ENCODE measurements at places on chromosomes 4 and X.

DNA sequence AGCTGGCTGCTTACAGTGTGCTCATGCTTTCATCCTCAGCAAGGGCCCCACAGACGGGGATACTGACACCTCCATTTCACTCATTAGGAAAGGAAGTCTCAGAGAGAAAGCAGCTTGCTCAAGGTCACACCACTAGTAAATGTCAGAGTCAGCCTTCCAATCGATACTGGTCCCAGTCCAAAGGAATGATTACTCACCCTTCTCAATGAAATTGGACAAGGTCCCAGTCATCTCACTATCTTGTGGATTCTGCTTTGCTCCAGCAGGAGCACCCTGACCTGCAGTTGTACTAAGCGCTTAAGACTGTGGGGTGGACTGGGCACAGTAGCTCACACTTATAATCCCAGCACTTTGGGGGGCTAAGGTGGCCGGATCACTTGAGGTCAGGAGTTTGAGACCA is 132.2 kb upstream of the SLC34A2 start:
- DNase-seq, result no peak

DNA sequence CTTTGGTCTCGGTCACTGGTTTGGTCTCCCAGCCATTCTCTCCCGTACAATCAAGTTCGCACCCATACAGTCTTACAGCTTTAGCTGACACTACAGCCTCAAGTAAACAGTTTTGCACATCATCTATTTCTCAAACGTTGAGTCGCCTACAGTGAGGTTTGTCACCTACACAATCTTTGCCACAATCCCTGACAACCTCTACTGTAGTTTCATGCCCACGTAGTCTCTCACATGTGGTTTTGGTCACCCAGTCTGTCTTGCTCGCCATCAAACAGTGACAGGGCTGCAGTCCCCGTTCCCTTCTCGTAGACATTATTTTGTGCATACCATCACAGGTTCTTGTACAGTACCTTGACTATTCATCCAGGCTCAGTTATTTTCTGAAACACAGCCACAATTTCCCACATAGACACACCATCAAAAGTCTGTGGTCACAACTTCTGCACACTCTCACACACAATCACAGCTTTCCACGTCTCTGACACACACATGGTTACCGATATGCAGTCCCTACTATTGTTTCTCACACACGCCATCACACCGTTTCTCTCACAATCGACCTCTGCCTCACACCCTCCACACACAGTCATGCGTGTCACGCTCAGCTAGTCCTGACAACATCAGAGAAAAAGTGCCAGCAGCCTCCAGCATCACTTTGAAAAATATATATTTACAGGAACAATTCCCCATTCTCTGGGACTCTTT is 5.3 kb upstream of the CFP start:
- DNase-seq, result no peak

- DNase-seq, result no peak
Measured at GRCh38 chr4:153191795-153192363, 12.4 kb upstream of the TRIM2 start.

- no peak for DNase-seq
Measured at GRCh38 chr4:77158487-77158861, 1.5 kb downstream of the CCNG2 start.

GRCh38 chr4:87274327-87274726 is 48.4 kb downstream of the HSD17B13 start:
- DNase-seq, result no peak

- DNase-seq, result no peak
Measured at GRCh38 chrX:39815631-39816030, 282.1 kb downstream of the BCOR start.

DNA sequence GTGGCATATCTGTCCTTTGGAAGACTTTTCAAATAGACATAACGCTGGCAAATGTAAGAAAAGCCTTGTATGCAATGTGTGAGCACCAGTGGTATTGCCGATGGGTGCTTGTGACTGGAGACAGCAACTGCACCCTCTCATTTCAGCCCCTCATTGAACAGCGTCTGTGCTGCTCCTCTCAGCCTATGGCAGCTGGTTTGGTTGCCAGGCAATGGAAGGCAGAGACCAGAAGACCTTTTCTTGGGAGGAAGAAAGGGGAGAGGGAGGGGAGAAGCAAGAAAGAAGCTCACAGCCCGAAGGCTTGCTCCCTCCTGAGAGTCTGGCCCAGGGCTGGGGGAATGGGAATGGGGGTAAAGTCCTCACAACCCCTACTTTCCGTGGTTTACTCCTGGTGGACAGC is 20.2 kb downstream of the ZCCHC13 start:
- no peak for DNase-seq

GRCh38 chrX:148984238-148984637 is 483.8 kb downstream of the AFF2 start:
- no peak for DNase-seq

DNA sequence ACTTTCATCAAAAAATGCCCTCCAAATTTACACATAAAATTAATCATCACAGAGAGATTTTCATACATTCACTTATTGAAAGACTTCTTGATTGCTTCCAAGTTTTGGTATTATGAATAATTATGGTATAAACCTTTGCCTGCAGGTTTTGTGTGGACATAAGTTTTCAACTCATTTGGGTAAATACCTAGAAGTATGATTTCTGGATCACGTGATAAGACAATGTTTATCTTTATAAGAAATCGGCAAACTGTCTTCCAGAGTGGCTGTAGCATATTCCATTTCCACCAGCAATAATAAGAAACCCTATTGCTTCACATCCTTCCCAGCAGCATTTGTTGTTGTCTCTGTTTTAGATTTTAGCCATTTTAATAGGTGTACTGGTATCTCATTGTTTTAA is 1507.0 kb upstream of the IGFBP7 start:
- DNase-seq, result no peak

Measured in amygdala (tissue), 56 donors.